ENCODE measurements at places on chromosomes 13 and 19. TPM values are rescaled to one million over a fixed set of nuclear protein-coding genes. Genes with fewer than 3 reads are reported as not detected.

The CYP2A7 gene
- 1.7 TPM for total RNA-seq

The TUBB4A gene
- 0.58 TPM for total RNA-seq

The ZNF585A gene
- 12.7 TPM for total RNA-seq

The ZNF726 gene
- total RNA-seq, result 2.0 TPM

The NDFIP2 gene
- total RNA-seq, result 34.1 TPM

The FSD1 gene
- total RNA-seq, result 1.5 TPM

The TMTC4 gene
- 17.5 TPM for total RNA-seq

DNA sequence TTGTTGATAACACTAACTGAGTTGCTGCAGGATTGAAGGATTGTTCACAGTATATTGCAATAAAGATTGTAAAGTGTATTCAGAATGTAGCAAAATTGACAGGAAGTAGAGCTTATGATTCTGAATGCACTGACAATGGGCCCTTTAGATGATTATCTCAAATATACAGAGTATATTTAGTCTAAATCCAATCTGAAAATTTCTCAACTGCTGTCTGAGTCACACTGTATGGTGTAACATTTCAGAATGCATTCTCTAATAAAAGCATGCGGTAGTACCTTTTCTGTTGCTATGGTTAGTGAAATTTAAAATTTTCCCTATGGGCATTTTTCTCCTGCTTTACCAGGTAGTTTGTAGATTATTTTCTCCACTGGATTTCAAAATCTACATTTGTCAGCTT is 365.2 kb downstream of the PCDH17 start:
- H3K27me3 ChIP-seq, result no peaks in the 10 kb centered on the region
- no peaks in the 10 kb centered on the region for H3K36me3 ChIP-seq
- DNase-seq, result no peak
- H3K27ac ChIP-seq, result no peak overlapping the region

DNA sequence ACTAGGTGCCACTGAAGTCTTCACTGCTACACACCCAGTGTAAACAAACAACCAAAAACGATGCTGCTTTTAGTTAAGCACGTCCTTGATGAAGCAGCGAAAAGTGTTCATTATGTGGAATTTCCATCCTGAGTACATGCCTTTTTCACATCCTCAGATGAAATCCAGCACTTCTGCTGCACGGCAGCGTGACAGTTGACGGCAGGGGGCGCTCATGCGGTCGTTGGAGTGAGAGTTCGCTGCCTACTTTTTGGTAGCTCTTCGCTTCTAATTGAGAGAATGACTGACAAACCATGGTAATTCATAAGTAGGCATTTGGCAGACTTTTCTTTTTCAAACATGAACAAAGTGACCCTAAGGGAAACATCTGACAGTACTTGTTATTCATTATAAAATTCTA is 1124.9 kb downstream of the EFNB2 start:
- DNase-seq, result peak; percentile 86
- peak overlapping the region; percentile 12 for H3K4me3 ChIP-seq
- H3K36me3 ChIP-seq, result no peaks in the 10 kb centered on the region
- H3K27me3 ChIP-seq, result no peaks in the 10 kb centered on the region
- no peak overlapping the region for H3K27ac ChIP-seq
- H3K4me1 ChIP-seq, result no peaks in the 10 kb centered on the region

DNA sequence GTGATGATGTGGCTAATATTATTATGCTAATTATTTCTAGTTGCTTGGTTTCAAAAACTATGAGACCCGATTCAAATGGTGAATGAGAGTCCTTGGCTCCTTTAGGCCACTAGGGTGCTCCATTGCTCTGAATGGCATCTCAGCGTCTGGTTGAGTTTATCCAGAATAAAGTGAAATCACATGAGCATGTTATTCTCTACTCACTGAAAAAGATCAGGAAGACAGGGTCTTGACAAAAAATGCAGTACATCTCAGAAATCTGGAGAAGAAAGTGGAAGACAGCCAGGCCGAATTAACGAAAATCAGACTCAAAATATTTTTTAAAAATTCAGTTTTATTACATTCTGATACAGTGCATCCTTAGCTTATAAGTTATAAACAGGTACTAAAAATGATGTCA is 516.2 kb downstream of the MYO16 start:
- H3K27ac ChIP-seq, result no peak overlapping the region
- H3K36me3 ChIP-seq, result no peaks in the 10 kb centered on the region
- no peak for DNase-seq
- H3K27me3 ChIP-seq, result peaks cover 14% of the 10 kb centered on the region
- H3K4me3 ChIP-seq, result no peak overlapping the region

DNA sequence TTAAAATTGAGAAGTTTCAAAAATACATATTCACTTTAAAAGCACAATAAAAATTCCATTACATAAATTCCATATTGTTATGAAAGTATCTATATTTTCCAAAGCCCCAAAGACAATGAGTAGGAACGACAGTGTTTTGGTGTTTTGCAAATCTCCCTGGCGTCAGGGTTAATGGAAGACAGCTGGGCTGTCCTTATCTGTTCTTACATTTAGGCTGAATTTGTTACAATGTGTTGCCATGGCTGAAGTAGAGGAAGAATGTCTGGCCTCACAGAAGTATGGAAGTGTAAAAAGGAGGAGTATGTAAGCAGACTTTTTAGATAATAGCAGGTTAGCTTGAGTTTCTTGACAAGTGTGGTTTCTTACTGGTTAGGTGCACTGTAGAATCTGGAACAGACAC is 124.4 kb upstream of the SPATA13 start:
- no peak for DNase-seq
- no peaks in the 10 kb centered on the region for H3K27me3 ChIP-seq
- no peak overlapping the region for H3K4me3 ChIP-seq

DNA sequence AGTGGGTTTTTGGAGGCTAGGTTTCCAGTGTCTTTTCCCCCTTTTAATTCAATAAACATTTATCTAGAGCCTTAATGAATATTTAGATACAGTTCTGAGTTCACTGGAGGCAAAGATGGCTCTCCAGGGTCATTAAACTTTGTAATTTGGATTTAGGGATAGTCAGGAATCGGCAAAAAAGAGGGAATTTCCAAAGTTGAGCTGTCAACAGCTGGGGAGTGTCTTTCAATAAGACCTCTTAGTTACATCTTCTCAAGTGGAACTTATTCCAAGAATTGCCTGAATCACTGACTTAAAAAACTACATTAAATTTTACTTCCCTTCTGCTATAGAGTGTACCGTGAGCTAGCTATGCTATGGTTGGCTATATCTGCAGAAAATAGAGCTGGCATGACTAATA is 2.0 kb downstream of the LRCH1 start:
- peak overlapping the region; percentile 98 for H3K4me3 ChIP-seq
- H3K4me1 ChIP-seq, result peaks cover 15% of the 10 kb centered on the region
- no peaks in the 10 kb centered on the region for H3K27me3 ChIP-seq
- no peaks in the 10 kb centered on the region for H3K36me3 ChIP-seq
- H3K27ac ChIP-seq, result peak overlapping the region; percentile 90

GRCh38 chr19:44072543-44073401 is 813 bp downstream of the ZNF284 start:
- H3K27ac ChIP-seq, result no peak overlapping the region
- no peaks in the 10 kb centered on the region for H3K4me1 ChIP-seq
- DNase-seq, result no peak
- peak overlapping the region; percentile 76 for H3K4me3 ChIP-seq

DNA sequence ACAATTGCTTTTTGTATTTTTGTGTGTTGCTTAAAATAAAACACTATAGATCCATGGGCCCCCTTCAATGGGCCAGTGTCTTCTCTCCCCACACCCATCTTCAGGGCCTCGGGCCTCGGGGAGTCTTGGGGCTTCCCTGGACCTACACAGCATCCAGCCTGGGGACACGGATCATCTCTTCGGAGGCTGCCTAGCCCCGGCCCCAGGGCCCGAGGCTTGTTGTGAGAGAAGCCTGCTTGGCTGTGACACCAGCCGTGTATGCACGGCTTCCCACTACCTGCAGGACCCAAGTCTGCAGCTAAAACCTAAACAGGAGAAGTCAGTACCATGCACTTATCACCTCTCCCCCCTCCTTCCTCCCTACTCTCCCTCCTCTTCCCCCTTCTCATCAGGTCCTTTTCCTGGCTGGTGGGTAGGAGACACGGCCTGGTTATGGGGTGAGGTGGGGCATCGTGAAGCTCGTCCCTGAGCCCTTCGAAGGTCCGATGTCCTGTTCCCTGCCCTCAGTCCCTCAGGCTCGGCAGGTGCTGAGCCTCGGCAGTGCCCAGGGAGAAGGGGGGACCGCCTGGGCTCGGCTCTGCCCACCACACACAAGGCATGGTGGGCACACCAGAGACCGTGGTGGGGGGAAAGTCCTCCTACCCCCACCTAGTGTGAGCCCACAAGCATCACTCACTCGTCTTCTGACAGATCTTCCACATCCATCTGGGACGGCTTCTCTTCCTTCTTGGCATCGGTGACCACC is 9.5 kb downstream of the C13orf46 start:
- H3K27me3 ChIP-seq, result no peaks in the 10 kb centered on the region
- DNase-seq, result peak; percentile 57
- no peak overlapping the region for H3K27ac ChIP-seq
- H3K4me3 ChIP-seq, result no peak overlapping the region
- no peaks in the 10 kb centered on the region for H3K36me3 ChIP-seq

GRCh38 chr13:70960841-70961443 is 852.7 kb upstream of the KLHL1 start:
- no peaks in the 10 kb centered on the region for H3K36me3 ChIP-seq
- no peaks in the 10 kb centered on the region for H3K27me3 ChIP-seq
- no peaks in the 10 kb centered on the region for H3K4me1 ChIP-seq

DNA sequence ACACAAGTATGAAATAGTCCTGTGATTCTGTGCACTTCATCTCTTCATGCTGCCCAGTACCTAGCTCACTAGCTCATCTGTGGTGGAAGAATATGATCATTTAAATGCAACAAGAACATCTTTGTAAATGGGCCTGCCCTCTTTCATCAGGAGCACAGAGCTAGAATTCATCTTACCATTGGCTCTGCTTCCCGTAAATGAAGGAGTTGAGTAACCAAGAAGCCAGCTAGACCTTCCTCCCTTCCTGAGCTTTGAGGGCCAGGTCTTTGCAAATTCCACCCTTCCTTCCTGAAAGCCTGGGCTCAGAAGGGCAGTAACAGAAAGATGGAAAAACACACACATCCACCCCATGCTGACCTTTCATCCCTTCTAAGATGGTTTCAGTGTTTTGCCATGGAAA is 82.0 kb downstream of the FRY start:
- no peak for DNase-seq
- peaks cover 10% of the 10 kb centered on the region for H3K4me1 ChIP-seq
- no peaks in the 10 kb centered on the region for H3K27me3 ChIP-seq
- H3K36me3 ChIP-seq, result no peaks in the 10 kb centered on the region

DNA sequence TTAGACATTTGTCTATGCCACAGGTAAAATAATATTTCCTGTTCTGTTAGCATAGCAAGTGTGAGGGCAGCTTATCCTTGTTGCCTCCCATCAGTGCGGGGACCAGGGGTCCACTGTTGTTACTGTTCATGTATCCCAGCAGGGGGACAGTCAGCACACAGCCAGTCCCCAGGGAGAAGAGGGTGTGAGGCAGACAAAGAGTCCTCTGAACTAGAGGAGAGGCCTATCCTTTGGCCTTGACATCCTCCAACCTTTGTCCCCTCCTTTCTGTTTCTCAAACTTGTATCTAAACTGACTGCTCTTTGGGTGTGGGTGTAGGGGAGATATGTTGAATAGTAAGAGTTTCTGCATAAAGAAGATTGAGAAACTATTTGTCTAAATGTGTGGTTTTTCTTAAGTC is 2.9 kb upstream of the GPR18 start:
- no peaks in the 10 kb centered on the region for H3K27me3 ChIP-seq
- H3K27ac ChIP-seq, result no peak overlapping the region
- H3K4me3 ChIP-seq, result no peak overlapping the region
- no peak for DNase-seq
- H3K4me1 ChIP-seq, result no peaks in the 10 kb centered on the region

GRCh38 chr19:38707512-38708114 is 36.7 kb downstream of the CAPN12 start:
- H3K4me1 ChIP-seq, result peaks cover 46% of the 10 kb centered on the region
- peak overlapping the region; percentile 47 for H3K27ac ChIP-seq
- H3K36me3 ChIP-seq, result peaks cover 100% of the 10 kb centered on the region
- H3K27me3 ChIP-seq, result no peaks in the 10 kb centered on the region

DNA sequence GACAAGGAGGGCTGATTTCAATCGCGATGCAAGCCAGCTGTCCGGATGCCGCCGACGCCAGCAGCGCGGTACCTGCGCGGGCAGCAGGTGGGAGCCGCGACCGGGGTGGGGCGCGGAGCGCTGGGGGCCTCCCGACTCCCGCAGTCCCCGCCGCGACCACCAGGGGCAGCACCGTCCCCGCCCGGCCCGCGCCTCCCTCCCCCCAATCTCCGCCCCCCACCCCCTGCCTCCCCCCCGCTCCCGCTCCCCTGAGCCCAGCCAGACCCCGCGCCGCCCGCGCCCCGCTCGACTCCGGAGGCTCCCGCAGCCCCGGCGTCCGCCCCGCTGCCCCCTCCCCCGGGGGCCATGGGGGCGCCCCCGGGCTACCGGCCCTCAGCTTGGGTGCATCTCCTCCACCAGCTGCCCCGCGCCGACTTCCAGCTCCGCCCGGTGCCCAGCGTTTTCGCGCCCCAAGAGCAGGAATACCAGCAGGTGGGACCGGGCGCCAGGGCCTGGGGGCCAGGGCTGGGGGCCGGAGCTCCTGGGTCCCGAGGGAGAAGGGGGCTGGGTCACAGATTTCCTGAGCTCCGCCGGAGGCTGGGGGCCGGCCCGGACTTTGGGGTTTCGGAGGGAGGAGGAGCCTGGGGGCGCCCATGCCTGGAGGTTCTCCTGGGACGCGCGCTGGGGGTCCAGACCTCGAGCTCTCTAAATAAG is at the start of gene TTYH1:
Gene TTYH1, plus strand, starts transcription at position 257 of the 693 bp plus-strand sequence. Its CDS starts 89 bp downstream, at position 346.
- H3K4me3 ChIP-seq, result no peak within 1 kb of the TSS
- H3K4me1 ChIP-seq, result no peaks in the 10 kb centered on the region
- no peaks in the 10 kb centered on the region for H3K36me3 ChIP-seq
- DNase-seq, result no peak
- H3K27me3 ChIP-seq, result peaks cover 72% of the 10 kb centered on the region

- H3K4me3 ChIP-seq, result no peak overlapping the region
- DNase-seq, result no peak
- no peaks in the 10 kb centered on the region for H3K27me3 ChIP-seq
- H3K36me3 ChIP-seq, result no peaks in the 10 kb centered on the region
- H3K27ac ChIP-seq, result no peak overlapping the region
Observed at GRCh38 chr13:101880581-101880980, 428.1 kb downstream of the ITGBL1 start.

DNA sequence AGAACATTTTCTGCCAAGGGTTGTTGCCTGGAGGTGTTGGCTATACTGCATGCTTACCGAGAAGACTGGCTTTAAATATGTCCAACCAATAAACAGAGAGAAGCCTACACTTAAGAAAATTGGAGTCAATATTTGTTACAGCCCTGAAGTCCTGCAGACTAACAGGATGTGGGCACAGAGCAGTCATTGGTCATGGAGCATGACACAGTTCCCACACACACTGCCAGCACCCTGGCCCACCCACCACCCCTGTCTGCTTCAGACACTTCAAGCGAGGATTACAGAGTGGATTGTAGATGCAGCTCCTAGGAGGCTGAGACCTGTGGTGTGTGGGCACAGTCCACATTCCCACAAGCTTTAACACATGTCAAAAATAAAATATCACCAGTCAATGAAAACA is 21.0 kb upstream of the SERP2 start:
- no peaks in the 10 kb centered on the region for H3K36me3 ChIP-seq
- peaks cover 8% of the 10 kb centered on the region for H3K4me1 ChIP-seq
- no peak overlapping the region for H3K27ac ChIP-seq
- H3K27me3 ChIP-seq, result no peaks in the 10 kb centered on the region
- H3K4me3 ChIP-seq, result no peak overlapping the region
